ENCODE measurements at places on chromosomes 6 and 20.

DNA sequence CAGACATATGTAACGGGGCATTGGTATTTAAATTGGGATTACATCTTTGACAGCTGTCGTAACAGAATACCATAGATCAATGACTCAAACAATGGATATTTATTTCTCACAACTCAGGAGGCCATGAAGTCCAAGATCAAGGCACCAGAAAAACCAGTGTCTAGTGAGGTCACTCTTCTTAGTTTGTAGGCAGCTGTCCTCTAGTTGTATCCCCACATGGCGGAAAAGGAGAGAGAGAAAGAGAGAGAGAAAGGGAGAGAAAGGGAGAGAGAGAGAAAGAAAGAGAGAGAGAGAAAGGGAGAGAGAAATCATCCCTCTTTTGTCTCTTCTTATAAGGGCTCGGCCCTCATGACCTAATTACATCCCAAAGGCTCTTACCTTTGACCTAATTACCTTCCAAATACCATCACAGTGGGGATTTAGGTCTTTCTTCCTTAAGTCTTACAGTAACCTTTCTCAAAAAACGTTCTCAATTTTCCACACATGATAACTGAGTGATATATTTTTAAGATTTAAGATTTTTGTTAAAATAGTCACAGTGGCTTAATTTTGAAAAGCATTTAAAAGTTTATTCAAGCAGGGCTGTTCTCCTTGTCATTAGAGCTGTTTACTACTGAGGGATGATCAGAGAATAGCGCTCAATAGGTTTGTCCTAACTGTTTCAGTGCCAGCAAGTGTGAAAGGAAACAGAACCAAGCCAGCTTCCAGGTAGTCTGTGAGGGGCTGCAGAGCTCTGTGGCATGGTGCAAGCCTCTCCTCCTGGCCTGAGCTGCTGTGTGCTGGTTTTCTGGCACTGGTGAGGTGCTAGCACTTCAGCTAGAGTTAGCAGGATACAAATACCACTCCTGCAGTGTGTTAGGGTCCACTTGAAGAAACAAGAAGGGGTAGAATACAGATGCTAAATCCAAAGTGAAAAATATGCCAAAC is 79.0 kb downstream of the IMPG1 start:
- no peak for DNase-seq

GRCh38 chr6:140684776-140685550 is 1310.5 kb upstream of the CITED2 start:
- DNase-seq, result no peak

GRCh38 chr20:10390709-10391108 is 43.3 kb downstream of the MKKS start:
- DNase-seq, result no peak

- DNase-seq, result no peak
Observed at GRCh38 chr6:679282-679681, 13.7 kb downstream of the EXOC2 start.

DNA sequence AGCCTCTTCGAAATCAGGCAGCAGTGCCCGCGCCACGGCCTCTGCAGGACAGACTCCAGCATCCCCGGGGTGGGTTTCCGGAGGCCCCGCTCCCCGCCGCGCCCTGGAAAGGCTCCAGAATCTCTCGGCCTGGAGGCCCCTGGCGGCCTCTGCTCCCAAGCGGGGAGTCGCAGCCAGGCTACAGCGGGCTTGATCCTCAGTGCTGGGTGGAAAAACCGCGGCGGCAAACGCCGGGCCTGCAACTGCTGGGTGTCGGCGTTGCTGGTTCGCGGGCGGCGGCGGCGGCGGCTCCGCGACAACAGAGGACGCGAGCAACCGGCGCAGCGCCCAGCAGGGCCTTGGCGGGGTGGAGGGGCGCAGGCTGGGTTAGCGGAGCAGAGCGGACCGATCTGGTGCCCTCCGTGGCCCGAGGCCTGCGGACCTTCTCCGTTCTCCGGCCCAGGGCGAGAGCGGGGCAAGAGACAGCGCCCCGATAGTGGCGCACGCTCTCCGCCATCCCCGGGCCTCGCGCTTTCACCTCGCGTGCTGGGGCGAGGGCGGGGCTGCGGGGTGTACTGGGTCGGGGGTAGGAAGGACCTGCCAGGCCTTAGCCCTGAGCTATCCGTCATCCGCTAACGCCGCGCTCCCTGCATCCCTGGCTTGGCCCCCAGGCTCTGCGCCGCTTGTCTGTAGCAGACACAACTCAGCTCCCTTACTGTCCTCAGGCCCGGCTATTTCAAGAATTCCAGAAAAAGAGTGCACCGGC is 3.4 kb upstream of the ZNF292 start:
- peak; percentile 57 for DNase-seq

GRCh38 chr20:62253398-62253797 is 15.1 kb downstream of the OSBPL2 start:
- DNase-seq, result no peak

DNA sequence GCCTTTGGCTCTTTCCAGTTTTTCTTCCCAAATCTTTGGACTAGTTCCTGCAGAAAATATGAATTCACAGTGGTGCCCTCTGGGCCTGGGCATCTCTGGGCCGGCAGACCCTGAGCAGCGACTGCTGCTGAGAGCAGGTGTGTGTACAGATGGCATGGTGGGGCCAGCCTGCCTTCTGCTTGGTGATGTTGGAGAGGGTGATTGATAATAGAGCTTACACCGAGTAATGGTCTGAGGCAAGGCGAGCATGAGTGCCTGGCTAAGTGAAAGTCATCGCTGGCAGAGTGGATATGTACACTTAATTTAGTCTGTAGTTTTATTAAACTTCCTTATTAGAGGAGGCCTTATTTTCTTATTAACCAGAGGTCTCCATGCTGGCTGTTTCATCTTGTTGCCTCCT is 156.9 kb downstream of the CDKAL1 start:
- DNase-seq, result peak; percentile 77

- no peak for DNase-seq
Observed at GRCh38 chr6:163260111-163260895, 154.2 kb upstream of the QKI start.

- no peak for DNase-seq
Observed at GRCh38 chr6:22249711-22250350, 47.0 kb downstream of the PRL start.

DNA sequence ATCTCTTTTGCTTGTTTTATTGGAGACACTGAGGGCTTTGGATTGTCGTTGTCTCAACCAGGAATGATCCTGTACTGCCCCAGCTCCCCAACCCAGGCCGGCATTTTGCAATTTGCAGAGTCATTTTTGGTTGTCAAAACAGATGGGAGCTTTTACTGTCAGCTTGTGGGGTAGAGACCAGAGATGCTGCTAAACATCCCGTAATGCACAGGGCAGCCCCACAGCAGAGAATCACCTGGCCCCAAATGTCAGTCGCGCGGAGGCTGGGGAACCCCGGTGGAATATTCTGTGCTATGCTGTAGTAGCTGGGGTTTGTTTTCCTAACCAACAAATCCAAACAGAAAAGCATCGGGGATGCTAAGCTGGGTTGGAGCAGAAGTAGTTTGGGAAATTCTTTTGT is 99.7 kb downstream of the TSHZ2 start:
- DNase-seq, result no peak

DNA sequence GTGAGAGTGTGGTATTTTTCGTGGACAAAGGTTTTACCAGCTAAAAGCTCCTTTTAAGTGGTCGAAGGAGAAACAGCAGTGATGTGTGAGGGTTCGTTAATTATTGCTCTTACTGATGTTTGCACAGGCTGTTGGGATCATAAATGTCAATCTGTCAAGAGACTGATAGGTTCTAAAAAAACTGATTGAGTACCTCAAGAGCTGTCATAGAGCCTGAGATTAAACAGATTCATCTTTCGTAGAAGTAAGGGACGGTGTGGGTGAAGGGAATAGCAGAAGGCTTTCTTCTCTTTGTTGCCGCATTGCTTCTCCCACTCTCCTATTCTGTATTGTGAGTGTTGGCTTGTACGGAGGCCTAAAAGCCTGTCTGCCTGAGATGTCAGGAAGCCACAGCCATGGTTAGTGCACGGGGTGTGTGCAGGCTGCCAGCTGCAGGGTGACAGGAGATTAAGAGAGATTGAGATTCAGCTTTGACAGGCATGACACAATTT is 291.0 kb downstream of the ZFAND3 start:
- peak; percentile 91 for DNase-seq

GRCh38 chr6:120869397-120869796 is 464.9 kb downstream of the TBC1D32 start:
- DNase-seq, result no peak

- DNase-seq, result no peak
Observed at GRCh38 chr6:12578751-12579150, 137.8 kb upstream of the PHACTR1 start.

DNA sequence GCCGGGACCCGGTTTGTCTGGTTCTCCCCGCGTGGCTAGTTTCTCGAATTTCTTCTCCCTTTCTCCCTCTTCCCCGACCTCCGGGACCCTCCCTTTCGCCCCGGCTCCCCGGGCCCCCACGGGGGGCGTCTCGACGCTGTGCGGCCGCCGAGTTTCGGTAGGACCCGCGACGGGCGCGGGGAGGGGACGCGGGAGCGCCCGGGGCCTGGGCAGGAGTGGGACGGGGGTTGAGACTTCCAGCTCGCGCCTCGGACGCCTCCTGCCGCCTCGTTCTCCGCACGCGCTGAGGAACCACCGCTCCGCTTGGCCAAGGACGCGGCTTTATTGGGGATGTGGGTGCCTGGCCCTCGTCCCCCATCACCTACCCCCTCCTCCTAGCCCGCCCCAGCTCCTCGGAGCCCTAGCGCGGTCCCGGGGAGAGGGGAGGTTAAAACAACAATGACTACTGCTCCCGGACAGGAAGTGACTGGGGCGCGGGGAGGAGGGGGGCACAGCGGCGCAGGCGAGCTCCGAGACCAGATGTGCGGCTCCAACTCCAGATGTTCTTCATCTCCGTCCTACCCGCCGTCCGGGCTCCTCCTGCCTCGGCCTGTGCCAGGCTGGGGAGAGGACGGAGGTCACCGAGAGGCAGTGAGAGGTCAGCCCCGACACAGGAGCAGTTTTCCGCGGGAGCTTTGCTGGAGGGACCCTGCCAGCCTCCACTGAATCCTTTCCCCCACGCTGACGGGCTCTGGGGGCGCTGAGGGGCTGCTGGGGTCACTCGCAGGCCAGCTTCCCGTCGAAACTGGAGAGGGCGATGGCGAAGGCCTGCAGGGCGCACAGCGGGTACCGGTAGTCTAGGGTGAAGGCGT is 917 bp upstream of the TEAD3 start:
- DNase-seq, result peak; percentile 42

Data from NCI-H2227 treated with DMSO at 0.1 percent for 48 hours (cell line).